ENCODE measurements at places on chromosomes 1 and 21. TPM values are rescaled to one million over a fixed set of nuclear protein-coding genes. Genes with fewer than 3 reads are reported as not detected.
A peak's percentile ranks its signal among the peaks of the same experiment; 100 is the strongest.

DNA sequence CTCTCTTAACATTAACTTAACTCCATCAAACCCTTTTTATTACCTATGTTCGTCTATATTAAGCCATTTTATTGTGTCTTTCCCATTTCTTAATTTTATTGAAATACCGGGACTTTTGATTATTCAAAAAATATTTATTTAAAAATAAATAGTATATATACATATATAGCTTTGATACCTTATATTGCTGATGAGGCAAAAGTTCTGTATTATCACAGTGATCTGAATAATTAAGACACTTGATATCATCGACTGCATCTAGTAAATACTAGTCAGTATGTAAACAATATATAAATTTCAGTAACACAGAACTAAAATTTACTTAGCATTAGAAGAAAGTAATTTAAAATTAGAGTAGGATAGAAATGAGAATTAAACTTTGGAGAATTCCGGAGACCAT is 22.0 kb downstream of the TTLL7 start:
- no peak for DNase-seq

GRCh38 chr1:16888860-16889816 is 6.6 kb upstream of the RNU1-2 start:
- peak; percentile 30 for DNase-seq

The RNF207 gene
- total RNA-seq: 160 TPM

DNA sequence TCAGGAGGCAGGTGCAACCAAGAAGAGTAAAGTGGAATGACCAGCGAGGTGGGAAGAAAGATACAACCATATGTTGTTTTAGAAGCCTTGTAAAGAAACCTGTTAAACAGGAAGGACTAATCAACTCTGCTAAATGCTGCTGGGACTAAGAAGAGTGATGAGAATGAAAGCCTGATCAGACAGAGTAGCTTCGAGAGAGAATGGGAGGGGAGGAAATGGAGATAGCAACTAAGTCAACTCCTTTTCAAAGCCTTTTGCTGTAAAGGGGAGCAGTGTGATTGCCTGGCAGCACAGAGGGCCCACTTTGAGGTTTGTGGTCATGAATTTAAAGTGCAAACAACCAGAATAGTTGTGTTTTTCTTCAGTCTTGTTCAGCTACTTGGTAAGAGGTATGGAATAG is 31.4 kb downstream of the SLC30A7 start:
- no peak for DNase-seq

GRCh38 chr1:165697491-165697880 is 876 bp downstream of the ALDH9A1 start:
- peak; percentile 5 for DNase-seq

The TMEM125 gene
- total RNA-seq: 20.7 TPM

DNA sequence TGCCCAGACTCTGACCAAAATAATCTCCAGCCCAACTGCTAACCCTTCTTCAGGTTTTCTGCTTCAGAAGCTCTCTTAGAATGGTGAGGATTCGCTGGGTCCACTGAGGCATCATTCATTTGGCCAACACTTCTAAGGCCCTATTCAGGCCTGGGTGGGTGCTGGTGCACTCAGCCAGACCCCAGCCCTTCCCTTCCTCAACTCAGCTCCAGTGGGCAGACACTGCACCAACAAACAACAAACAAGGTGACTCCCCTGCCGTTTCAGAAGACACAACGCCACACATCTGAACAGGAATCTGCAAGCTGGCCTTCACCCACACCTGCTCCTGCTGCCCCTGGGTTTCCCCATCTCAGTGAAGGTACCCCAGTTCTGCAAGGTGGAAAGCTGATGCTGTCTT is 6.0 kb downstream of the HEYL start:
- no peak for DNase-seq

DNA sequence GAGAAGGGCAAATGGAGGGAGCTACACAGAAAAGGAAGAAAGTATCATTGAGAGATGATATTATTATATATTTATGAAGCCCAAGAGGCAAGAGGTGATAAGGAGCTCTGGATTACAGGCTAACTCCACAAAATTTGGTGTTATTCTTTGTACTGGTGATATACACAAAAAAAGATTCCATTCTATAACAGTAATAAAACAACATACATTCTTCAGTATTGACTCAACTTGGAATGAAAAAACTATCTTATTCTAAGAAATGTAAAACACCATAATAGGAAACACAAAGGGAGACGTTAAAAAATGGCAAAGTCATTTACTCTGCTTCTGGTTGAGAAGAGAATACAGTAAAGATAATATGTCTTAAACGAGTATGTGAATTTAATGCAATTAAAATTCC is 99.4 kb downstream of the TEX35 start:
- no peak for DNase-seq

The RIMS3 gene
- 0.81 TPM for total RNA-seq

DNA sequence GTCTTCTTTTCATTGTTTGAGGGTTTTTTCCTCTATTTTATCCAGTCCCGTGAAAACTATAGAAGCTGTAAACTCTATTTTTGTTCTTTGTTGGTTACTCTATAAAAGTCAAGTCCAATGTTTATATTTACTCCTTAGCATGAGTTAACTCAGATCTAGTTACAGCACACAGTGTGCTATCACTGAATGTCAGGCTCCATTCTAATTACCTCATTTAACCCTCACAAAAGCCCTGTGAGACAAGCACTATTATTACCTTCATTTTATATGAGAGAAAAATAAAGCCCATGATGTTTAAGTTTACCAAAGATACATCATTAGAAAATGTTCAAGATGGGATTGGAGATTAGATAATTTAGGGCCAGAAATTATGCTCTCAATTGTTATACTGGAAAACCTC is 251.4 kb upstream of the SNX7 start:
- DNase-seq: no peak

DNA sequence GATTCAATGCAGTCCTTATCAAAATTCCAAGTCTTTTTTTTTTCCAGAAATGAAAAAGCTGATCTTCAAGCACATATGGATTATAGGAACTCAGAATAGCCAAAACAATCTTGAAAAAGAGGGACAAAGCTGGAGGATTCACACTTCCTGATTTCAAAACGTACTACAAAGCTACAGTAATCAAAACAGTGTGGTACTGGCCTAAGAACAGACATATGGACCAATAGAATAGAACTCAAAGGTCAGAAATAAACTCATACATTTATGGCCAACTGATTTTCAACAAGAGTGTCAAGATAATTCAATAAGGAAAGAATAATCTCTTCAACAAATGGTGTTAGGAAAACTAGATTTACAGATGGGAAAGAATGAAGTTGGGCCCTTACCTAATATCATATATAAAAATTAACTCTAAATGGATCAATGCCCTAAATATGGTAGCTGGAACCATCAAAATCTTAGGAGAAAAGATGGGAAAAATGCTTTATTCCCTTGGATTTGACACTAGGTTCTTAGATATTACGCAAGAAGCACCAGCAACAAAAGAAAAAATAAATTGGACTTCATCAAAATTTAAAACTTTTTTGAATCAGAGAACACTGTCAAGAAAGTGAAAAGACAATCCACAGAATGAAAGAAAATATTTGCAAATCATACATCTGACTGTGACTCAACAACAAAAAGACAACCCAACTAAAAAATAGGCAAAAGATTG is 4.0 kb upstream of the KRTAP10-12 start:
- no peak for DNase-seq

DNA sequence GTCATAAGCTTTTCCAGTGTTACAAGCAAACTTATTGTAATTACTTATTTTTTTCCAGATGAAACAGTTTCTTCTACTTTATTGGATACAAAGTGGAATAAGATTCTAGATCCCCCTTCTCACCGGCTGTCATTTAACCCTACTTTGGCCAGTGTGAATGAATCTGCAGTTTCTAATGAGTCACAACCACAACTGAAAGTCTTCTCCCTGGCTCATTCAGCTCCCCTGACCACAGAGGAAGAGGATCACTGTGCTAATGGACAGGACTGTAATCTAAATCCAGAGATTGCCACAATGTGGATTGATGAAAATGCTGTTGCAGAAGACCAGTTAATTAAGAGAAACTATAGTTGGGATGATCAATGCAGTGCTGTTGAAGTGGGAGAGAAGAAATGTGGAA is 95.5 kb downstream of the ZFYVE9 start:
- no peak for DNase-seq

DNA sequence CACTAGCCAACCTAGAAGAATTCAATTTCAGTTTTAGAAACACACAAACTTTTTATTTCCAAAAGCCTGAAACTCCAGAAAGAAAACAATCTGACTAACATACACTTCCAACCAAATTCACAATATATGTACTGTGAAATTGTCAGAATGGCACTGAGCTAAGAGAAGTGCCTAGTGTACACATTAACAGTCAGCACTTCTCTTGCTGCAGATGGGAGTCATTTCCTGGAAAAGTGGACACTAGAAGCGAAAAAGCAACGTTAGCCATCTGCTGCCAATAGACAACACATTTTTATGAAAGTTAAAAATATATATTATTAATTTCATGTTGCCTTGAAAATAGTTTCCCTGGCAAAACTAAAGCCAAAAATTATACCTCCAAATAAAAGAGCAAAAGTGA is 66.1 kb downstream of the EPS15 start:
- no peak for DNase-seq

GRCh38 chr1:116031302-116031835 is 55.1 kb downstream of the SLC22A15 start:
- no peak for DNase-seq

DNA sequence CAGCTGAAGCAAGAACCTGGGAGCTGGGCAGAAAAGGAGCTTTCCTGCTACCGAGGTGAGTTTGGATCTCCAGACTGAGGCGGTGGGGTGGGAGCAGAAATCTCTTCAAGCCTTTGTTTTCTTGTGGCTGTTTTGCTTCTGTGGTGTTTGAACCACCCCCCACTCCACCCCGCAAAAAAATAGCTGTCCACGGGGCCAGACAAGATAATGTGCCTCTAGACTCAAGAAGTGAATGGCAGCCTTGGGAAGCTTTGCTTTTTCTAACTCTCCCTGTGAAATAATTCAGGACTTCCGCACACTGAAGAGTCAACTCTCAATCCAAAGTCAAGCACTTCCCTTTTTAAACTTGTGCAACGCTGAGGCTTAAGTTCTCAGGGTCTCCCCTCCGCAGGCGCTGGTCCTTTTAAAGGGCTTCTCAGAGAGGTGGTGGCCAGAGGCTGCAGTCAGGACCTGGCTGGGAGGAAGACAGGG is 159.6 kb upstream of the COA6 start:
- no peak for DNase-seq

GRCh38 chr1:145690587-145691558 is 16.3 kb downstream of the PDZK1 start:
- peak; percentile 34 for DNase-seq

The PTPRC gene
- not detected for total RNA-seq

DNA sequence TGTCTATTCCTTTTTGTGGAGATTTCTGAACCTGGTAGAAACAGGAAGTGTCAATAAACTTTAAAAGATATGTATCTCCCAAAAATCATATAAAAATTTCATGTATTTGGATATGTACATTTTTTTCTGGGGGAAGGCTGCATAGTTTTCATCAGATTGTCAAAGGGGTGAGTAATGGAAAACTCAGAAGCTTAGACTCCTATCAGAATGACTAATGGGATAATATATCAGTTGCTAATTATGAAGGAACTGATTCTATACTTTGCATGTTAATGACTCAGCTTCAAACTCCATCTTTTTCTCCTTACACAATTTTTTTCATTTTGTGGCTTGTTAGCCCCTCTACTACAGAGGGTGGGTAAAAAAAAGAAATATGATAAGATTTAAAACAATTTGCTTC is 55.9 kb downstream of the GON4L start:
- DNase-seq: no peak

The ZNF496 gene
- total RNA-seq: 33.4 TPM

The SSR2 gene
- total RNA-seq: 246 TPM

- no peak for DNase-seq
Observed at GRCh38 chr21:33884376-33885171, 31.0 kb downstream of the ATP5PO start.

The OR6K3 gene
- not detected for total RNA-seq

GRCh38 chr1:45002650-45003645 is 8.2 kb downstream of the HECTD3 start:
- no peak for DNase-seq

- no peak for DNase-seq
Observed at GRCh38 chr1:199937161-199937560, 90.3 kb upstream of the NR5A2 start.

The FCRL6 gene
- not detected for total RNA-seq

The PEF1 gene
- total RNA-seq: 61.5 TPM

DNA sequence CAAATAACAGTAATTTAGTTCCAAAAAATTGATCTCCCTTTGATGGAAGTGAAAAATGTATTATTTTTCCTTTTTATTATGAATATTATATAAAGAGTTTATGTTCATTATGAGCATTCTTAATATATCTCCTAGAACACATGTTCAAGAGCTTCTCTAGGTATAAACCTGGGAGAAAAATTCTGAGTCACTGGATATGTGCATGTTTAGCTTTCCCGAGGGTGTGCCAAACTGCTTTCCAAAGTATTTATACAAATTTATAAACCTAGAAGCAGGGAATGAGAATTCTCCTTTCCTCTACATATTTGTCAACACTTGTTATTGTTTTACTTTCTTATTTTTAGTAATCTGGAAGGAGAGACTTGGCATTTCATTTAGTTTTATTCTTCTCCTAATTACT is 25.0 kb downstream of the XCL2 start:
- DNase-seq: no peak

- DNase-seq: no peak
Observed at GRCh38 chr1:175713381-175713780, 30.0 kb downstream of the TNR start.

GRCh38 chr1:17965515-17966100 is 142.0 kb upstream of the IGSF21 start:
- no peak for DNase-seq

The FYB2 gene
- total RNA-seq: not detected

GRCh38 chr1:8137481-8138244 is 111.6 kb upstream of the ERRFI1 start:
- DNase-seq: peak; percentile 33

The LRRC71 gene
- total RNA-seq: not detected

DNA sequence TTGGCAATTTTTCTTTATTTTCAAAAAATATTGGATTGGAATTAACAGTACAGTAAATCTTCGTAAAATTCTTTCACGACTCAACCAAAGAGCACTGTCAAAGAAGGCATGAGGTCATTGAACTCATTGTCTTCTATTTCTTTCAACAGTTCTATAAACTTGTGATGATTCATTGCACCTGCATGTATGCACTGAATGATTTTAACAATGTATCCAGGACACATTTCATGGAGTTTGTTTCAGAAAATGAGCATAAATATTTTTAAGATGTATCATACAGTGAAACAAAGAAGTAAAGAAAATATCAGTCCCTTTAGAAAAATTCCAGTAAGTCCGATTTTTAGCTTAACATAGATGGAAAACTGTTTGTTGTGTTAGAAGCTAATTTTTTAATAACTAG is 33.6 kb upstream of the CD34 start:
- DNase-seq: no peak

DNA sequence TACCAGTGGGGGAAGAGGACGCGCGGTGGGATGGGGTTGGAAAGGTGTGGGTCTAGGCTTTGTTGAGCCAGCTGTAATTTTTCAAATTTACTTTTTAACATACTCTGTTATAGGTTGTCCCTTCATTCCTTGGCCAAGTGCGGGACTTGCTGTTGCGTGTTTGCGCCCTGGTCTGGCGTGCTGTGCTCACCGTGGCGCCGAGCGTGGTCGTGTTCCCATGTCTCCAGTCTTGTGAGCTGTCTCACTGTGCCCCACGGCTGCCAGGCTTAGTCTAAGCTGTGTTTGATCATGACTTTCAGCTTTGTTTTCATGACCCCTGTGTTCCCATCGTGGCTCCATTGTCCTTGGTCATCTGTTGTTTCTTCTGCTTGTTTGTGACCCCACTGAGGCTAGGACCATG is 26.0 kb downstream of the TRAPPC10 start:
- no peak for DNase-seq

The PPIAL4G gene
- not detected for total RNA-seq
